ENCODE measurements at places on chromosomes 12 and 14. TPM values are rescaled to one million over a fixed set of nuclear protein-coding genes. Genes with fewer than 3 reads are reported as not detected.

DNA sequence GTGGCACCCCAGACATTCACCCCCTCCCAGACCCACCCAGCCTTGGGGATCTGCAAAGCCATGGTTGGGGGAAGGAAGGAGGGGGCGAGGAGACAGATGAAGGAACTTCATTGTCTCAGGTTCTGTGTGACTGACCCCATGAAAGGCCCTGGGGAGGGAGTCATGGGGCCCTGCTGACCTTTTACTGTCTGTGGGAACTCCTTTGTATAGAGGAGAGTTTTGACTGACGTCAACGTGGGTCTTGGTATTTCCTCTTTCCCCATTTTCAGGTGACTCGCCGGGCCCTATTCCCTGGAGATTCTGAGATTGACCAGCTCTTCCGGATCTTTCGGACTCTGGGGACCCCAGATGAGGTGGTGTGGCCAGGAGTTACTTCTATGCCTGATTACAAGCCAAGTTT is 3.1 kb upstream of the RAB5B start:
- DNase-seq: no peak
- peaks cover 14% of the 10 kb centered on the region for H3K36me3 ChIP-seq
- H3K27me3 ChIP-seq: no peaks in the 10 kb centered on the region

DNA sequence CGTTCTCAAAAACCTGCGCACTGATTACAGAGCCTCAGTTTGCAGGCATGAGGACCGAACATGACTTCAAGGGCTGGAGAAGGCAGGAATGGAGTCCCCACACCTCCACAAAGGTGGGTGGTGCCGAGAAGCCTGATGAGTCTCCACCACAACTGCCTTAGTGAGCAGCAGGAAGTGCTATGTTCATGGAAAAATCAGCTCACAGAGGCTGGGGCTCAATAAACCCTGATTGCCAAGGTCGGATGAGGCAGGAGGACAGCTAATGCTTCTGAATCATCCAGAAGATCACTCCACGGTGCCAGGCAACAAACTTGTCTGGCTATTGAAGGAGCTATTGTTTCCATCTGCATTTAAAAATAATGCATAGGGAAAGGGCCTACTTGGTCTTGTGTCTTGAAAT is 31.1 kb downstream of the APPL2 start:
- no peak overlapping the region for H3K27ac ChIP-seq
- DNase-seq: no peak
- peaks cover 13% of the 10 kb centered on the region for H3K36me3 ChIP-seq
- H3K4me3 ChIP-seq: no peak overlapping the region
- no peaks in the 10 kb centered on the region for H3K27me3 ChIP-seq
- peaks cover 3% of the 10 kb centered on the region for H3K4me1 ChIP-seq

GRCh38 chr12:1593174-1594005 is 991 bp downstream of the FBXL14 start:
- peaks cover 6% of the 10 kb centered on the region for H3K27me3 ChIP-seq
- peak overlapping the region; percentile 90 for H3K4me3 ChIP-seq
- peaks cover 6% of the 10 kb centered on the region for H3K36me3 ChIP-seq
- DNase-seq: no peak

- H3K27ac ChIP-seq: peak overlapping the region; percentile 93
- DNase-seq: peak; percentile 59
- H3K27me3 ChIP-seq: no peaks in the 10 kb centered on the region
Measured at GRCh38 chr14:74501135-74501614, 7.6 kb downstream of the ISCA2 start.

GRCh38 chr14:30883508-30884294 is 9.3 kb downstream of the COCH start:
- H3K36me3 ChIP-seq: peaks cover 3% of the 10 kb centered on the region
- no peak overlapping the region for H3K27ac ChIP-seq
- no peaks in the 10 kb centered on the region for H3K27me3 ChIP-seq
- H3K4me3 ChIP-seq: no peak overlapping the region
- no peak for DNase-seq

- H3K4me1 ChIP-seq: peaks cover 25% of the 10 kb centered on the region
- no peaks in the 10 kb centered on the region for H3K36me3 ChIP-seq
- no peak for DNase-seq
- H3K4me3 ChIP-seq: no peak overlapping the region
Measured at GRCh38 chr12:94644141-94644979, 6.0 kb downstream of the TMCC3 start.

OTUB2 gene
- total RNA-seq: 4.8 TPM

KRT5 gene
- not detected for total RNA-seq

GZMB gene
- total RNA-seq: not detected

PLCZ1 gene
- total RNA-seq: not detected

DTX1 gene
- total RNA-seq: 8.1 TPM

ZDHHC22 gene
- 5.9 TPM for total RNA-seq

All from neural crest cell (in vitro differentiated cells).